ENCODE measurements at places on chromosomes 11 and 22.

DNA sequence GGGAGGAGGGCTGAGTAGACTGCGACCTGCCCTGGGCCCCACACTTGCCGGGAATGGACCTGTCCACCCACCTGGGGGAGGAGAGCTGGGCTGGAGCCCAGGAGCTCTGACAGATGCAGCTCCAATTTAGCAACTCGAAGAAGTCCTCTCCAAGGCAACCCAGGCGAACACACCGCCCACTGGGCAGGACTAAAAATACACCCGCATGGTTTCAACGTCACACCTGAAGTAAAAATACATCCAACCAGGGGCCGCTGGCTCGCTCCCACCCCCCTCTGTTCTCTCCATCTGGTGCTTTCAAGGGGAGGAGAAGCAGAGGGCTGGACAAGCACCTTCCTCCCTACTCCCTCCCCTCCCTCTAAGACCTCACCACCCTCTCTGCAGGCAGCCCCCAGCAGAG, 119.9 kb downstream of the FEZ1 start:
- DNase-seq: no peak

DNA sequence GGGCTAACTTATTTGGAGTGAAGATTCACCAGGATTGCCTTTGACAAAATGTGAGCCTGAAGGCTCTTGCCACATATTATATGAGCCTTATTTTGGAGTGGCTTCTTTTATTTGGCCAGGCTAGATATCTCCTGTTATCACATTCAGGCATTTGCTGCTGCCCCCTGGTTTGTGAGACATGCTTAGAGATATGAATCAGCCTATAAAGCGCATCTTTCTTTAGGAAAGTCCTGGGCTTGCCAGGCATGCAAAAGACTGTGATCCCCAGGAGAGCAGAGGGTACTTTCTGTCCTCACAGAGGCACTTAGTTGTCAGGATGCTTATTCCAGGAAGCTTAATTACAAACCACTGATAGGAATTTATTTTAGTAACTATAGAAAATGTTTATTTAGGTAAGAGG, 333.3 kb downstream of the FAT3 start:
- no peak for DNase-seq

GRCh38 chr11:45500451-45500850, 165.0 kb downstream of the CHST1 start:
- DNase-seq: no peak

- DNase-seq: no peak
Observed at GRCh38 chr11:11983427-11983826, 25.0 kb downstream of the DKK3 start.

- DNase-seq: no peak
Observed at GRCh38 chr11:7204778-7205177, 46.9 kb upstream of the SYT9 start.

DNA sequence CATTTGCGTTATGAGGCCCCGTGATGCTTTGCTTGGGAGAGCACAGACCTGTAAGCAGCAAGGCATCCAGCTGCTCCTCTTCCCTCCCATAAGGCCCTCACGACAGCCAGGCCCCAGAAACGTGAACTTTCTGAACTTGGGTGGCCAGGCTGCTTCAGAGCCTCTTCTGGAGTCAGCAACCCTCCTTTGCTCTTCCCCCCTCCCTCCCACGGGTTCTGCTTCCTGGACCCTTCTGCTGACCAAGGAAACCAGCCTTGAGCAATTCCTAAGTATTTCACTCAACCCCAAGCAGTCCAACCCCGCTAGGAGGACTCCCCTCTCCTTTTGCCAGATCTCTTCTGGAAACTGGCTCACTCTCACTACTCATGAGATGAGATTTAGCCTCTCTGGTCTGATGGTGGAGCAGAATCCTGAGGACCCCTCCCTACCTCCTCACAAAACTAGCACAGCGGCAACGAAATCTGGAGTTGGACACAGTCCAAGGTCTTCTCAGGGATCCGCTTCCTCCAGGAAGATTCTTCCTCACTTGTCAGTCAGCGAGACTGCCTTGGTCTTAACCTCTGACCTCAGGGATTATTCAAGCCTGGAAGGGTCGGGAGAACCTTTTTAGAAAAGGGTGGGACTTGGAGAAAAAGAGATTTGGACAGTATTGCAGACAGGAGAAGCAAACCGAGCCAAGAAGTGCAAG, 86.2 kb downstream of the UBASH3B start:
- DNase-seq: peak; percentile 44

DNA sequence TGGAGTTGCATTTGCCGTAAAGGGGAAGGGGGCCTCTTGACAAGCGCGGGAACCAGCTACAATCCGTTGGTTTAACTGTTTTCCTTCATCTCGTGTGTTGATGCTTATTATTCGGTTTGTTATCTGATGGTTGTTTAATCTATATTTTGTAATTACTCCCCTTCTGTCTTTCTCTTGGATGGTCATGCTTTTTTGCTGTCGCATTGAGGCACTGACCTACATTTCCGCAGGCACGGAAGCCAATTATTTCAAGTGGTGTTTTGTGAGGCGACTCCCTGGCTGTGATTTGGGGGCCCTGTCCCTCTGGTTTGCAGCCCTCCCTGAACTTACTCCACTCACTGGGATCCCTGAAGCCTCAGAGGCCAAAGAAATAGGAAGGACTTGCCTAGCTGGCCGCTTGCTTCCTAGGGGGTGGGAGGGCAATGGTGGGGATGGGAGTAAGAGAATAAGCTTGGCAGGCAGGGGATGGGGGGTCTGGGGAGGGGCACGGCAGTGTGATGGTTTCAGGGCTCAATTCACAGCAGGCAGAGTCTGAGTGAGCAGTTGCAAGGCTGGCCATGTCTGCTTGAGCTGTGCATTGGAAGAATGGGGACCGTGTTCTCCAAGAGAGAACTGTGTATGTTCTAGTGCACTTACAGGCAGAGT, 165.8 kb upstream of the B3GAT1 start:
- no peak for DNase-seq

GRCh38 chr11:118618991-118619375, 11.6 kb downstream of the PHLDB1 start:
- peak; percentile 51 for DNase-seq

- DNase-seq: peak; percentile 38
Observed at GRCh38 chr22:46763051-46763705, 728 bp downstream of the TBC1D22A start.

DNA sequence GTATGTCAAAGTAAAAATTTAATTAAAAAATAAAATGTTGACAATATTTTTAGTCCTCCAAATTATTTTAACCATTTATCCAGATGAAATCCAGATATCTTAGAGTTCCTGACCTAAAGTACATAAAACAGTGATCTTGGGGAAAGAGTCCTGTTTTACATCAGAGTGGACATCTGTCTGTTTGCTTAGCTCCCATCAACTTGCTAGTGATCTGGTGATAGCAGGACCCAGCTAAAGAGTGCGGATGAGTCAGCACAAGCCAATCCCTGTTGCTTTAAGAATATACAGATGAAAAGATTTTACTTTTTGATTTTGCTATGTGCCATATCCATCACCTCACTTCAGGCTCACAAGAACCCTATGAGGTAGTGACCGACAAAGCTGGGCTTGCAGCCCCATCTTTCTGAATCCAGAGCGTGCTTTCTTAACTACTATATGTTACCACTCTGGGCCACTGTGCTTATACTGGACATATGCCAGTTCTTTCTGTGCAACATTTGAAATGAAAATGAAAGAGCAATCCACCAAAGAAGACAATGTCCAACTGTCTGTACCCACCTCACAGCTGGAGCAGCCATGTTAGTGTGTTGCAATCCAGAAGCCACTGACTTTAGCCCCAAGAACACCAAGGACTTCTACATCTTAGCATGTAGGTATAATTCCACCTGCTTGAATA, 167.6 kb upstream of the SESN3 start:
- no peak for DNase-seq

DNA sequence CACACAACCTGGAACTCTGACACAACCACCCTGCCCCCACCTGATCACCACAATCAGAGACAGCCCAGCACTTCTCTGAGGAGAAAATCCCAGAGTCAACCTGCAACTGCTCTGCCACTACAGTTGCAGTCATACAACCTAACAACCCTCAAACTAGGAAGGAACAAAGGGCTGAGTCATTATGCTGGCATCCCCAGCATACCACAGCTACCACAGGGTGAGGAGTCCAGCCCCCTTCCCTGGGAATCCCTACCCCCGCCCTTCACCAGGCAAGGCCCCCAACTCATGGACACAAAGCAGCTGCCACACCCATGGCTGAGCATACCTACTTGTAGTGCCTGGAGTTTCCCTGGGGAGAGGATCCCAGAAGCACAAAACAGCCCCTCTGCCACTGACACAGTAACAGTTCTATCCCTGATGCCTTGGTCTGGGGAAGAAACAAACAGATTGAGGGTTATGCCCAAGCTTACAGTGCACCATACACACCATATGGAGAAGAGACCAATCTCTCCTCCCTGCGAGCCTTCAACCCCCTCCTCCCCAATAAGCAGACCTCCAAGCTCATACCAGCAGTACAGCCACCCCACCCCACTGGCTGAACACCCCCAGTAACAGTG, 68.5 kb upstream of the C11orf58 start:
- peak; percentile 3 for DNase-seq

GRCh38 chr11:67288198-67288451, 978 bp upstream of the ANKRD13D start:
- DNase-seq: no peak

- DNase-seq: peak; percentile 42
Observed at GRCh38 chr11:110425751-110426545, 3.8 kb upstream of the FDX1 start.

DNA sequence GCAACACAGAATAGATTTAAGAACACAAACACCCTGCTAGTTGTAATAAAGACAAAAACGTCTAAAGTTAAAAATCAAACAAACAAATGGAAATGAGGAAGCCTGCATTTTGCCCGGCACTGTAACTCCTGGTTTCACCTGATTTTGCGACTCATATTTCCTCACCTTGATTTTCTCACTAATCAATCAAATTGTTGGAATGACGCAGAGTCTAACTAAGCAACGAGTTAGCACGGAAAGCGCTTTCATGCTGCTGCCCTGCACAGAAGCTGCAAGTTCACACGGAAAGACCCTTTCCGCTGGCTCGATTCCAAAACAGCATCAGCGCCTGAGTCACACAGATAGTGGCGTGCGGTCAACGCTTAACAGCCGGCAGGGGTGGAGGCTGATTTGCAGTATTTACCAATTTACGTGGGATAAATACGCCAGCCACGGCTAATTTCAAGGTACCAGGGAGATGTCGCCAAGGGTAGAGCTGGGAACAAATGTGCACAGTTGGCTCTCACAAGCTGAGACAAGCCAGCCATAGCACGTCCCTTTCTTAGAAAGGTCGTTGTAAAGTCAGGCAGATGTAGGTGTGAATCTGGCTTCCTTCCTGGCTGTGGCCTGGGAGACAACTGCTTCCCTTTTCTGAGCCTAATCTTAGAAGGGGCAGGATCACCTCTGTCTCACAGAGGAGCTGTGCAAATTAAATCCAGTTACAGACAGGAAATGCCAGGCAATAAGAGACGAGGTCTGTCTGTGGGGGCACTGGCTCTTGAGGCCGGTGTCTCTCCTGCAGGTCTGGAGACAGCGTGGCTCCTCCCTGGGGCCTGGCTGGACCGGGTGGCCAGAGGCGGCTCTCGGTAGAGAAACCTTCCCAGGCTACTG, 76.9 kb upstream of the TTLL12 start:
- no peak for DNase-seq
